ENCODE measurements at places on chromosomes 7 and 10.

- no peaks in the 10 kb centered on the region for H3K36me3 ChIP-seq
- H3K27me3 ChIP-seq: no peaks in the 10 kb centered on the region
- no peak overlapping the region for H3K4me3 ChIP-seq
Measured at GRCh38 chr7:125427676-125428075, 498.1 kb upstream of the POT1 start.

GRCh38 chr7:33961948-33962347, 56.6 kb downstream of the BMPER start:
- H3K4me1 ChIP-seq: no peaks in the 10 kb centered on the region
- no peak overlapping the region for H3K27ac ChIP-seq
- no peaks in the 10 kb centered on the region for H3K36me3 ChIP-seq
- no peak for DNase-seq
- no peaks in the 10 kb centered on the region for H3K27me3 ChIP-seq

DNA sequence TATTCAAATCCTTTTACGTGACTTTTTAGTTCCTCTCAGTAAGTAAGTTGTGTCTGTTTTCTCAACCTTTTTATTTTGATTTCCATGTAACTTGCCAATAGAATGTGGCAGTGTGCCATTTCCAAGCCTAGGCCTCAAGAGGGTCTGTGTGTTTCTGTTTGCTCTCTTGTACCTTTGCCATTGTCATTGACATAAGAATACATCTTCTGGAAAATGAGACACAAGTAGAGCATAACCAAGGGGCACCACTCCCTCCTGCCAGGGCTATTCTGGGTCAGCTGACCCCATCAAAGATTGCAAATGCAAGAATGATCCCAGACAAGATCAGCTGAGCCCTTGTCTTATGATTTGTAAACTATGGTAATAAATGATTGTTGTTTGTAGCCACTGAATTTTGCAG, 524.0 kb downstream of the IPMK start:
- H3K4me3 ChIP-seq: no peak overlapping the region
- H3K4me1 ChIP-seq: no peaks in the 10 kb centered on the region

DNA sequence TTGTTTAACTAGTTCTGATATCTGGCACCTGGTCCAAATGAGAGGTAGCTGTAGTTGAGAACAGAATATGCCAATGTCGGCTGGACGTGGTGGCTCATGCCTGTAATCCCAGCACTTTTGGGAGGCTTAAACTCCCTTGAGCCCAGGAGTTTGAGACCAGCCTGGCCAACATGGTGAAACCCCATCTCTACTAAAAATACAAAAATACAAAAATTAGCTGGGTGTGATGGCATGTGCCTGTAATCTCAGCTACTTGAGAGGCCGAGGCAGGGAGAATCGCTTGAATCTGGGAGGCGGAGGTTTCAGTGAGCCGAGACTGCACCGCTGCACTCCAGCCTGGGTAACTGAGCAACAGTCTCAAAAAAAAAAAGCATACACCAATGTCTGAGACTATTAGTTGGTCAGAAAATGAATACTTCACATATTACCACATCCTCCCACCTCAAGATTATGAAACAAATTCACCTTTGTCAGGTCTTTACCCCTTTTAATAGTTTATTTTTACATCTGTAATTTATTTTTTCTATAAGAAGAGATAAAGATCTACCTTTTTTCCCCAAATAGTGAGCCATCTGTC, 38.8 kb downstream of the EPC1 start:
- no peaks in the 10 kb centered on the region for H3K27me3 ChIP-seq
- no peak overlapping the region for H3K27ac ChIP-seq
- no peak overlapping the region for H3K4me3 ChIP-seq
- peaks cover 54% of the 10 kb centered on the region for H3K4me1 ChIP-seq
- H3K36me3 ChIP-seq: peaks cover 48% of the 10 kb centered on the region

DNA sequence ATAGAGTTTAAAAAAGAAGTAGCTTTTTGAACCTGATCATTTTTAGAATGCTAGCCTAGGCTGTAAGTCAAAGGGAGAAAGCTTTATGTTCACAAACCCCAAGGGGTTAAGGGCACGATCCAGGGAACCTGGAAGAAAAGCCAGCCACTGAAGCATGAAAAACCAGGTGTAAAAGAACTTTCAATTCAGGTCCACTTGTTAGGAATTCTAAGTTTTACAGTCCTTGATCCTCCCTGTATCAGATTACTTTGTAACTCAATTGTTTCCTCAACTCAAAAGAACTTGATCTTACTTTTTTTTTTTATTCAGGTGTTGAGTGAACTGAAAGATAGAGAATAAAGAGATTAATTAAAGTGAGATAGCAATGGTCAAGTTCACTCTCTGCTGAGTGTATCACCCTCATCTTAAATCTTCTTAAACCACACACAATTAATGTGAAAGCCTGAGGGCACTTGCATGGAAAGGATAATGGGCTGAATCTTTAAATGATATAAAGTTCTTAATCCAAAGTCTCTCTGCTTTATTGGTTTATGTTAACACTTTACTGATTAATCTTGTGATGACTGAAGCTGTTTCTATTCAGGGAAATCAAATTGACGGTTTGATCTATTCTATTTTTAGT, 672.2 kb upstream of the LRRN3 start:
- no peak for DNase-seq
- no peak overlapping the region for H3K27ac ChIP-seq
- H3K4me3 ChIP-seq: no peak overlapping the region
- no peaks in the 10 kb centered on the region for H3K36me3 ChIP-seq
- H3K27me3 ChIP-seq: no peaks in the 10 kb centered on the region
- H3K4me1 ChIP-seq: no peaks in the 10 kb centered on the region

DNA sequence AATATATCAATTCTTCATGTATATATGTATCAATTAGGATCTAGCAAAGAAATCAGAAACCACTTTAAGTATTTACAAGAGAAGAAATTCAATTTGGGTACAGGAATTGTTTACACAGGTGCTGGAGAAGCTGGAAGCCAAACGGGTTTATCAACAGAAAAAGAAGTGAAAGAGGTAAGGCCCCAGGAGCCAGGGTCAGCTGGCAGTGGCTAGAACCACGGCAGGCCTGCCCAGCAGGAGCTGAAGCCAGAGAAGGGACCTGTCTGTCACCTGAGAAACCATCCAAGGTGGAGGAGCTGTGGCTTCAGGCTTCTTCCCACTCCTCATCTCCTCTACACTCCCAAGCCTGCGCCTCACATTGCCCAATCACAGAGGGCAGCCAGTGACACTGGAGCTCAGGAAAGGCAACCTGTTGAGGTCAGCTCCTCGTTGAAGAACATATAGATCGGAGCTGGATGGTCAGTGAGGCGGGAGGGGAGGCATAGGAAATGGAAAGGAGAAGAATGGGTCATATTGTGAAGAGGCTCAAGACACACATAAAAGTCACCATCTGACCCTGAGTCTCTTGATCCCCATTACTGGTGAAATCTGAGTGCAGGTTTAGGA, 182.6 kb downstream of the REEP3 start:
- no peak overlapping the region for H3K4me3 ChIP-seq
- H3K27ac ChIP-seq: peak overlapping the region; percentile 62
- DNase-seq: no peak

GRCh38 chr7:121714559-121715303, 158.2 kb upstream of the PTPRZ1 start:
- H3K36me3 ChIP-seq: no peaks in the 10 kb centered on the region
- no peaks in the 10 kb centered on the region for H3K4me1 ChIP-seq
- no peak for DNase-seq
- no peak overlapping the region for H3K4me3 ChIP-seq
- H3K27me3 ChIP-seq: no peaks in the 10 kb centered on the region

- no peaks in the 10 kb centered on the region for H3K27me3 ChIP-seq
- no peak overlapping the region for H3K4me3 ChIP-seq
- no peak overlapping the region for H3K27ac ChIP-seq
- H3K36me3 ChIP-seq: no peaks in the 10 kb centered on the region
- no peaks in the 10 kb centered on the region for H3K4me1 ChIP-seq
Measured at GRCh38 chr10:109679478-109679877, 243.8 kb downstream of the XPNPEP1 start.

- H3K27me3 ChIP-seq: peaks cover 14% of the 10 kb centered on the region
- no peaks in the 10 kb centered on the region for H3K36me3 ChIP-seq
- H3K4me3 ChIP-seq: no peak overlapping the region
- no peak for DNase-seq
Measured at GRCh38 chr10:43084812-43085211, 7.9 kb downstream of the RET start.

DNA sequence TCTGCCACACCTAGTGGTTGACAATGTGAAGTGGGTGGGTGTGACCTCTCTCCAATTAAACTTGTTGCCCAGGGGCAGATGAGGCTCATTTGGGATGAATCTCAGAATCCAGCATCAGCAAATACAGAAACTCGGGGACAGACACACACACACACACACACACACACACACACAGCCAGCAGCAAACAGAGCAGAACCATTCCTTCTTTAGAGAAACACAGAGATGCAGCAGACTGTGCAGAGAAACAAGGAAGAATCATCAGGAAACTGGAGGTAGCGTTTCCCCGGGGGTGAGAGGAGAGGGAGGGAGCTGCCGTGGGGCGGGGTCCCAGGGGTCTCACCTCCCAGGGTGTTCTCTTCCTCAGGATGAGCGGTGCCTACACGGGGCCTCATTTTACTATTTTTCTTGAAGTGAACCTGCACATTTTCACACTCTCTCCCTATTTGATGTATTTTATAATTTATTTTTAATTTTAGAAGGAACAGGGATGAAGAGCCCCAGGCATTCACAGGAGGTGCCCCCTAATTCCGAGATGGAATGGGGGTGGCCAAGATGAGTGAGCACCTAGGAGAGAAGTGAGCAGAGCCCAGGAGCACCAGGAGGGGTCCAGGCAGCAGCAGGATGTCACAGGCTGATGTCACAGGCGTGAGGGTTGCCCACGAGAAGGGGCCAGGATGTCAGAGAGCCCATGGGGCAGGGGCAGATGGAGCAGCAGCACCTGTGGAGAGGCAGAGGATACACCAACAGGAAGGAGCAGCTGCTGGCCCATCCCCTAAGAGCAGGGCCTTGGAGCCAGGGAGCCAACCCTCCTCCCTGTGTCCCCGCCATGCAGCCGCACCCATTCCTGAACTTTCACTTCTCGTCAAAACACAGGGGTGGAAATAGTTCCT, 85.3 kb upstream of the PPP2R2D start:
- no peak overlapping the region for H3K4me3 ChIP-seq
- H3K4me1 ChIP-seq: no peaks in the 10 kb centered on the region
- H3K27me3 ChIP-seq: peaks cover 4% of the 10 kb centered on the region
- no peak overlapping the region for H3K27ac ChIP-seq
- DNase-seq: no peak

DNA sequence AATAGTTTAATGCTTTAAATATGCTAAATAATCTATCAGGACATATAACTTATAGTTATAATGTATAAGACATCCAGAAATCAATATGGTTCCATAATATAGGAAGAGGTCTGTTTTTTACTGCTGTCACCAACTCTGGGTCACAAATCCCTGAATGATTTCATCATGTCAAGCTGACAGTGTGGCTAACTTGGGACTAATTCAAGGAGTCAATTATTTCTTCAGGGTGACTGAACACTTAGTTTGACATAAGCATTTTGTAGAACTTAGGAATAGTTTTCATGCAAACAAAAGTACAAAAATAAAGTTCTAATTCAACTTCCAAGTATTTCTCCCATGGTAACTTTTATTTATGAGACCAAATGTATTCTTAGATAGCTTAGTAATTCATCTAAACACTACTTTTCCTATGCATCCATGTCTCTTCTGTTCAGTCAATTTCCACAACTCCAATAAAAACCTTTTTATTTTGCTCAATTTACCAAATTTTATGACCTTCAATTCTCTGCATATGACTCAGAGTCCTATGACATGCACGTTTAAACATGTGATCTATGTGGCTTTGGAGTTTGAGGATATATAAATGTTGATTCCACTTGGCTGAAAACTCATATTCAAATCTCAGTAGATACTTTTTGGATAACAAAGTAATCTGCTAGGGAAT, 40.3 kb upstream of the GNAT3 start:
- no peak overlapping the region for H3K27ac ChIP-seq
- H3K4me1 ChIP-seq: no peaks in the 10 kb centered on the region
- no peak for DNase-seq
- no peaks in the 10 kb centered on the region for H3K36me3 ChIP-seq

DNA sequence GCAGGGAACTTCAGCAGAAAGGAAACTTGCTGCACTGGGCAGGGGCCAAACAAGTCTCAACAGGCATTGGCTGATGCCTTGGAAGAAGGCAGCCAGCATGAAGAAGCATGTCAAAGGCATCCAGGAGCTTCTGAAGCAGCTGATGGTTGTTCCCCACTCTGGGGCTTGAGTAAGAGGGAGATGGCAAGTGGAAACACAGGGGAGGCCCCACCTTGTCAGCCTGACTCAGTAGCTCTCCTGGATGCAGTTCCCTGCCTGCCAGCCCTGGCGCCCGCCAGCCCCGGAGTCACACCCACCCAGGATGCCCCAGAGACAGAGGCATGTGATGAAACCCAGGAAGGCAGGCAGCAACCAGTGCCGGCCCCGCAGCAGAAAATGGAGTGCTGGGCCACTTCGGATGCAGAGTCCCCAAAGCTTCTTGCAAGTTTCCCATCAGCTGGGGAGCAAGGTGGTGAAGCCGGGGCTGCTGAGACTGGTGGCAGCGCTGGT, 96.5 kb downstream of the TACC2 start:
- H3K27ac ChIP-seq: no peak overlapping the region
- no peak overlapping the region for H3K4me3 ChIP-seq
- H3K27me3 ChIP-seq: no peaks in the 10 kb centered on the region
- no peaks in the 10 kb centered on the region for H3K36me3 ChIP-seq
- no peak for DNase-seq

DNA sequence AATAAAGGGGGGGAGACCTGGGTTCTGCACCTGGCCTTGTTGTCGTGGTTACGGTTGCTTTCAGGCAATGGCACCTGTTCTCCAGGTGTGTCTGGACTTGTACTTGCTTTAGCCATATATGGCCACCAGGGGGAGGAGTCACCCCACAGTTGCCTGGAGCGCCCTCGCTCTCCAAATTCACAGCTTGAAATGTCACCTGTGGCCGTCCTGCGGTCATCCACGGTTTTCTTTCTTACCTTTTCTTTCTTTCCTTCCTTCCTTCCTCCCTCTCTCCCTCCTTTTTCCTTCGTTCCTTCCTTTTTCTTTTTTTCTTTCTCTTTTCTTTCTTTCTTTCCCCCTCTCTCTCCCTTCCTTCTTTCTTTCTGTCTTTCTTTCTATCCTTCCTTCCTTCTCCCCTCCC, 157.2 kb upstream of the ZNF92 start:
- H3K27me3 ChIP-seq: peaks cover 2% of the 10 kb centered on the region
- H3K36me3 ChIP-seq: no peaks in the 10 kb centered on the region
- H3K4me1 ChIP-seq: peaks cover 3% of the 10 kb centered on the region
- no peak overlapping the region for H3K4me3 ChIP-seq
- no peak overlapping the region for H3K27ac ChIP-seq

GRCh38 chr10:106929291-106929895, 235.1 kb downstream of the SORCS1 start:
- H3K4me3 ChIP-seq: no peak overlapping the region
- no peaks in the 10 kb centered on the region for H3K27me3 ChIP-seq
- peaks cover 8% of the 10 kb centered on the region for H3K4me1 ChIP-seq
- no peak for DNase-seq

- peaks cover 10% of the 10 kb centered on the region for H3K27me3 ChIP-seq
- no peak overlapping the region for H3K4me3 ChIP-seq
- no peak for DNase-seq
- H3K27ac ChIP-seq: no peak overlapping the region
Measured at GRCh38 chr10:113049881-113050280, 99.8 kb downstream of the TCF7L2 start.

GRCh38 chr10:119640384-119640783, 10.8 kb upstream of the BAG3 start:
- no peaks in the 10 kb centered on the region for H3K27me3 ChIP-seq
- no peak for DNase-seq
- no peaks in the 10 kb centered on the region for H3K4me1 ChIP-seq
- H3K4me3 ChIP-seq: no peak overlapping the region
- no peaks in the 10 kb centered on the region for H3K36me3 ChIP-seq
- no peak overlapping the region for H3K27ac ChIP-seq

- H3K27me3 ChIP-seq: no peaks in the 10 kb centered on the region
- no peak for DNase-seq
- peaks cover 4% of the 10 kb centered on the region for H3K4me1 ChIP-seq
- no peak overlapping the region for H3K27ac ChIP-seq
- peaks cover 8% of the 10 kb centered on the region for H3K36me3 ChIP-seq
Measured at GRCh38 chr7:2387897-2388636, 15.3 kb upstream of the CHST12 start.
